ENCODE measurements at places on chromosomes 13 and 19. TPM values are rescaled to one million over a fixed set of nuclear protein-coding genes. Genes with fewer than 3 reads are reported as not detected.

KLK15 gene
- 0.07 TPM for polyA plus RNA-seq

FPR1 gene
- polyA plus RNA-seq: 0.57 TPM

RGL3 gene
- 152 TPM for polyA plus RNA-seq

LYL1 gene
- polyA plus RNA-seq: 3.6 TPM

IL12RB1 gene
- 0.40 TPM for polyA plus RNA-seq

VMAC gene
- 10.1 TPM for polyA plus RNA-seq

CKM gene
- 0.23 TPM for polyA plus RNA-seq

TDRD12 gene
- polyA plus RNA-seq: 0.07 TPM

PEG3 gene
- 1.7 TPM for polyA plus RNA-seq

ALOX5AP gene
- 3.6 TPM for polyA plus RNA-seq

BEST2 gene
- not detected for polyA plus RNA-seq

NCR1 gene
- polyA plus RNA-seq: not detected

RAB8A gene
- 18.0 TPM for polyA plus RNA-seq

SPRED3 gene
- 0.80 TPM for polyA plus RNA-seq

SPTBN4 gene
- 23.9 TPM for polyA plus RNA-seq

FGF22 gene
- polyA plus RNA-seq: 0.53 TPM

GGN gene
- 2.2 TPM for polyA plus RNA-seq

MATK gene
- 1.6 TPM for polyA plus RNA-seq

MYO1F gene
- 1.9 TPM for polyA plus RNA-seq

IGLON5 gene
- 0.08 TPM for polyA plus RNA-seq

ZNF549 gene
- 2.9 TPM for polyA plus RNA-seq

All from pancreas (tissue), 10 donors.